SW480 (cell line): ENCODE measurements at places on chromosomes 7 and 10.

- no peak for DNase-seq
These were observed 258.6 kb downstream of the GLRX3 start for GRCh38 chr10:130394832-130395231.

- no peak for DNase-seq
These were observed 95.1 kb downstream of the SNX13 start for GRCh38 chr7:17845197-17845547.

DNA sequence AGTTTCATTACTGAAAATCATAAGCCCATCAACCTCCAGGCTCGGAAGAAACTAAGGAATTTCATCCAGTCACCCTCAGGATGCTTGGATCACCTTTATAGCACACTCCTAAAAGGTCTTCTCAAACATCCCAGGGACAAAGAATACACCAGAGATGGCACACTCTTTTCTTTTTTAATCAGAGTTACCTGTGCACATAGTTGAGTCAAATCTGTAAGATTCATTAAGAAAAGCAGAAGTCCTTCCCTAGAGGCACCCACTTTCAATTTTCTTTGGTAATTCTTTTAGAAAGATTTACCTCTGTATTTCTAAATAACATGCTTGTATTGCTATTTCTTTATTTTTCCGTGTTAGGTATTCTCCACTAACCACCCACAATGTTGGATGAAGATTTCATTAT is 50.6 kb upstream of the IL6 start:
- DNase-seq: no peak

DNA sequence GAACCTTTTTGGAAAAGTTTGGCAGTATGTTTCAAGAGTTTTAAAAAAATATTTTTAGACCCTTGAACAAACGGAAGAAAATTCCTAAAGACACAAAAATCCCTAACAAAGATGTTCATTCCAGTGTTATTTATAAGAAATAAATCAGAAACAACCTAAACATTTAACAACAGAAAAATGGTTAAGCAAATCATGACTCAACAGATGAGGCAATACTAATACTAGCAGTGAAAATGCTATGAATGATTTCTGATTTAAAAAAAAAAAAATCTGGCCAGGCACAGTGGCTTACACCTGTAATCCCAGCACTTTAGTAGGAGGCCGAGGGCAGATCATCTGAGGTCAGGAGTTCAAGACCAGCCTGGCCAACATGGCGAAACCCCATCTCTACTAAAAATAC is 61.0 kb downstream of the ARHGAP12 start:
- DNase-seq: no peak

DNA sequence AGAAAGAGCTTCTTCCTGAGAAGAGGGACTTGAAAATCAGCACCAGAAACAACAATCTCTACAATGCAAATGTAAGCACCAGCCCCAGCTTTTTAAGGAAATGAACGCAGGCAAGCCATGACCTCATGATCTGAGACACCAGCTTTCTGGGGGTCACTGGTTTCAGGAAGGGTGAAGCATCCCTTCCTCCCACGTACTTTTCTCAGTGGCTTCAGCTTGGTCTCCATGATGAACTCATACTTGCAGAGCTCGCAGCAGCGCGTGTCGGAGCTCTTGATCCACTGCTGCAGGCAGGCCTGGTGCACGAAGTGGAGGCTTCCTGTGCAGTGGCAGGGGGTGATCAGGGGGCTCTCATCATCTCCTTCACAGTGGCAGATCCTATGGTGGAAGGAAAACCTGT is 87.0 kb downstream of the ALOX5 start:
- no peak for DNase-seq

GRCh38 chr10:52252307-52252706 is 61.8 kb upstream of the DKK1 start:
- no peak for DNase-seq

DNA sequence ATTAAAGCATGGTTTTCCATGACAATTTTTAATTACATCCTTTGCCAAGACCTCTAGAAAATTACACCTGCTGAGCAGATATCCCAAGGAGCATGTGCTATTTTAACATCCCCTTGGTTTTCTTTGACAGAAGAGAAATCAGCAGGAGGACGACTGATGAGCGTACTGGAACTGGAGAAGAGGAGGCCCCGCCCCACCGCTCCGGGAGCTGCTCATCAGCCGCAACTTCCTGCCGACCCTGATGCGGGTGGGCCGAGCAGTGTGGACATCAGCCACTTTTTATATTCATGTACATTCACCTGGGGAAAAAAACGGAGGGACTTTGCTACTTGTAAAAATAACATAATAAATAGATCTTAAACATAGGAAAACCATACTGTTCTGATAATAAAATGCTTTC is 54.2 kb downstream of the CDC123 start:
- no peak for DNase-seq

DNA sequence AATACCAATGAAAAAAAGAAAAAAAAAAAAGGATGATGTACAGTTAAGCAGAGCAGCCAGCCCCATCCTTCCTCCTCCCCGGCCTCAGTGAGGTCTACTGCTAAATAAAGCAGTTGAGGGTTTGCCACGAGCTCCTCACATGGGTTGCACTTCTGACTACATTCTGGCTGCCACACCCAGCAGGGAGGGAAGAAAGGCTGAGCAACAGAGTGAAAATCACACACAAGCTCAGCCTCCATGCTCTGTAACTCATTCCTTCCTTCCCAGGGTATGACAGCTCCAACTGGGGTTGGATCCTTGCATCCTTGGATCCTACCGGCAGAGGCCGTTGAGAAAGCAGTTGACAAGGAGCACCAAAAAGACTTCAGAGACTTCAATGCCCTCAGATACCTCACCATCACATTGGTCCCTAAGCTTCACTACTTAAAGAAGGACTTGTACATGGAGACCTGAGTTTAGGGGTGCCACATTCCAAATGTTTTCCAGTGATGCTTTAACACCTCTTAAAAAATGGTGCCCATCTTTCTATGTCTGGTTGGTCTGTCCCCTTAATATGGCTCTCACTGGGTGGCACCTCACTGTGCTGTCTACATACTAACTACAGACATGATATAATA is 52.9 kb upstream of the PIK3CG start:
- no peak for DNase-seq

DNA sequence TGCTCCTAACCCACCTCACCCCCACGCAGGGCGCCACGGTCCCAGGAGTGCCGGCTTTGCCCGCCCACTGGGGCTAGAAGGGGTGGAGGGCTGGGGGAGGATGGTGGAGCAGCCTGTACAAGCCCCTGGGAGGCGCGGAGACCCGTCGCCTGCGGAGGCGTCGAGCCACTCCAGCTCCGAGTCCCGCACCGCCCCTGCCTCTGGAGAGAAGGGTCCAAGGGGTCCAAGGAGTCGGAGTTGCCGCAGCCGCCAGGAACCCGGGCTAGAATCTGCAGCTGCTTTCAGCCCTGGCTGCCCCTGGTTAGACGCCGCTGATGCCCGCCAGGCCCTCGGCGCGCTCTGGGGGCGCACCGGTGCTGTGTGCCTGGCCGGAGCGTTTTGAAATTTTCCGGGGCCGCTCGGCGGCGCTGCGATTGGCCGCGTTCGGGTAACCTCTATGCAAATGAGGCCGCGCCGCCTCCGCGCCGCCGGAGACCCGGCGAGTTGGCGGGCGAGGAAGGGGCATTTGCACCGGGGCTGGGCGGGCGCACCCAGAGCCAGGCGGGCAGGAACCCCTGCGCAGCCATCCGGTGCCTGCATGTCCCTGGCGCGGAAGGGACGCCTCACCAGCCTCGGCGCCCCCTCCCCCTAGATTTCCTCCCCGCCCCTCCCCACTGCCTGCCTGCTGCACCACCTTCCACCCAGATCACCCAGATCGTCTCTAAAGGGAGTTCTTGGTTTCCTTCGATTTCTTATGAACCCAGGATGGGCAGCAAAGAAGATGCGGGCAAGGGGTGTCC is at the start of gene HMX2:
Gene HMX2, plus strand, starts transcription at position 502 of the 779 bp plus-strand sequence. Its CDS starts 243 bp downstream, at position 745.
- DNase-seq: no peak
